ENCODE measurements at places on chromosomes 12 and 14. TPM values are rescaled to one million over a fixed set of nuclear protein-coding genes. Genes with fewer than 3 reads are reported as not detected.

MANSC4 gene
- total RNA-seq: not detected

LAG3 gene
- not detected for total RNA-seq

EIF2S3B gene
- 1.2 TPM for total RNA-seq

KRT75 gene
- 0.21 TPM for total RNA-seq

OAS1 gene
- 7.8 TPM for total RNA-seq

ESR2 gene
- 0.21 TPM for total RNA-seq

KRT73 gene
- not detected for total RNA-seq

FAM186B gene
- total RNA-seq: 0.82 TPM

KRT8 gene
- 42.0 TPM for total RNA-seq

BEST3 gene
- total RNA-seq: 72.2 TPM

KLRK1 gene
- total RNA-seq: 1.7 TPM

SRRM4 gene
- 0.31 TPM for total RNA-seq

GDF3 gene
- not detected for total RNA-seq

GRCh38 chr14:99724939-99725773 lies 41.1 kb downstream of the CYP46A1 start:
- no peak for DNase-seq

DNA sequence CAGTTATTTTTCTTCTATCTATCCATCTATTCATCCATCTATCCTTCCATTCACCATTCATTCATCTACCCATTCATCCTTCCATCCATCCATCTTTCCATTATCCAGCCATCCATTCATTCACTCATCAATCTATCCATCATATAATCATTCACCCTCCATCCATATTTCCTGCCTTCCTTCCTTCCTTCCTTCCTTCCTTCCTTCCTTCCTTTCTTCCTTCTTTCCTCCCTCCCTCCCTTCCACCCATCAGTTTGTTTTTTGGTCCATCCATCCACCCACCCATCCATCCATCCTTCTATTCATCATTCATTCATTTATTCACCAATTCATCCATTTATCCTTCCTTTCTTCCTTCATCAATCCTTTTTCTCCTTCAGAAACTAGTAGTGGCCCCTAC lies 34.3 kb upstream of the NOS1 start:
- no peak for DNase-seq

DNA sequence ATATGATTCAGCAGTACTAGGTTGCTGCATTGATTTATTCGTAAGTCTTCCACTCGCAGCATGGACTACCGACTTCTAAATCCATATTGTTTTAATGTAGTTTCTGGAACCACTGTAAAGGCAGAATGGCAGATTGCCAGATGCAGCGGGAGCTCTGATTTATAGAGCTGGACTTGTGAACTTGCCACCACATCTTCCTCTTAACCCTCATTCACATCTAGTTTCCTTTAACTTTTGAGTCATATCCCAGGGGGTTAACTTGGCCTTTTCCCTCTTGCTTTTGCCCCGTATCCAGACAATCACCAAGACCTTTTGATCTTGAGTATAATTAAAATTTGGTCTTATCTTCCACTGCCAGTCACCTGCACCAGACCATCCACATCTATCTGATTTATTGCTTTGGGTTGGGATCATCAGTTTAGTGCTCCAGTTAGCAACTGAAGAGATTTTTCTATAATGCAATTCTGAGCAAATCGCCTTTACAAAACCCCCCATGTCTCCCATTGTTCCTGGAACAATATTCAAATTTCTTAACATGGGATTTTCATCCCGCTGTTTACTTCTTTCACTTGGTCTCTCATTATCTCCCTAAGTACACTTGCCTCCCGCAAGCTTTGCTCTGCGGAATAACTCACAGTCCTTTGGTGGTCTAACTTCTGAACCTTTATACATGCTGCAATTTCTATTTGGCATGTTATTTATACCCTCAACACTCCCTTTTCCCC lies 130.5 kb downstream of the ACSS3 start:
- no peak for DNase-seq

- DNase-seq: no peak
Observed at GRCh38 chr12:40733871-40734270, 41.6 kb downstream of the CNTN1 start.

DNA sequence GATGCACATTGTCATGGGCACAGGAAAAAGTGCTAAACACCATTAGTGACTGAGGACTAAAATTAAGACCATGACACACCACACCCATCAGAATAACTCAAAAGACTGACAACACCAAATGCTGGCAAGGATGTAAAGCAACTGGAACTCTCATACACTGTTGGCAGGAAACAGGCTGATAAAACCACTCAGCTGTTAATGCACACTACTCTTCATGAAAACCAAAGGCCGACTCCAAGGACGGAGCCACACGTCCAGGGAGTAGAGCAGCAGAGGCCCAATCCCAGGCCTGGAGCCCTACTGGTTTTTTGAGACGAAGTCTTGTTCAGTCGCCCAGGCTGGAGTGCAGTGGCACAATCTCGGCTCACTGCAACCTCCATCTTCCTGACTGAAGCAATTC lies 6.4 kb downstream of the RAD52 start:
- DNase-seq: peak; percentile 92

- no peak for DNase-seq
Observed at GRCh38 chr12:47078733-47079467, 521 bp upstream of the PCED1B start.

GRCh38 chr12:126492181-126492580 lies 1426.9 kb downstream of the AACS start:
- no peak for DNase-seq

DNA sequence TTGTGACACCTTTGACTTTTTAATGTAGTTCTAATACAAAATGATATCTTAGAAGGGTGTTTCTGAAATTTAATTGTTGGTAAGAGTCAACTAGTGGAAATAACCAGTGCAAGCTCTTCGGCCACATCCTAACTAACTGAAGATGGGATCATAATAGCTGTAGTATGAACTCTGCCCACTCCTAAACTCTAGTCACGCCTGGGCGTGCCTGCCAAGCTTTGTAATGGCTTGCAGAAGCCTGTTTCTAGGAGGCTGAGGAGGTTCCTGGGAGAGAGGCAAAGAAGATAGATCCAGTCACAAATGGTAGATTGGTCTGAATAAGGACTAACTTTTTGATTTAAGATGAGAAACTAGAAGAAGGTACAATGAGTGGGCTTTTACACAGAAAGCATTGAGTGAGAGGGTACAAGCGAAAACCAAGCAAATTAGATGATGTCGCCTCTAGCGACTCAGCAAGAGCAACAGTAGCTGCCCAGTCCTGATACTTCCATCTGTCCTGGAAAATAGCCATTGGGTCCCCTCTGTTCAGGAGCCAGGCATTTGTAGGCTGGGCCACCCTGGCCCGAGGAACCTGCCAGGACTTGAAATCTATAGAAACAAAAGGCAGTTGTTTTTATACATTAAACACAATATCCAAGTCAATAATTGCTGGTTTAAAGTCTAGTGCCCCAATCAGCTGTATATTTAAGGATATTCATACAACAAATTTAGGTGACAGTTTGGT lies 148.8 kb downstream of the SLC38A4 start:
- no peak for DNase-seq

- no peak for DNase-seq
Observed at GRCh38 chr12:48997719-48998496, 1.3 kb downstream of the DDN start.

DNA sequence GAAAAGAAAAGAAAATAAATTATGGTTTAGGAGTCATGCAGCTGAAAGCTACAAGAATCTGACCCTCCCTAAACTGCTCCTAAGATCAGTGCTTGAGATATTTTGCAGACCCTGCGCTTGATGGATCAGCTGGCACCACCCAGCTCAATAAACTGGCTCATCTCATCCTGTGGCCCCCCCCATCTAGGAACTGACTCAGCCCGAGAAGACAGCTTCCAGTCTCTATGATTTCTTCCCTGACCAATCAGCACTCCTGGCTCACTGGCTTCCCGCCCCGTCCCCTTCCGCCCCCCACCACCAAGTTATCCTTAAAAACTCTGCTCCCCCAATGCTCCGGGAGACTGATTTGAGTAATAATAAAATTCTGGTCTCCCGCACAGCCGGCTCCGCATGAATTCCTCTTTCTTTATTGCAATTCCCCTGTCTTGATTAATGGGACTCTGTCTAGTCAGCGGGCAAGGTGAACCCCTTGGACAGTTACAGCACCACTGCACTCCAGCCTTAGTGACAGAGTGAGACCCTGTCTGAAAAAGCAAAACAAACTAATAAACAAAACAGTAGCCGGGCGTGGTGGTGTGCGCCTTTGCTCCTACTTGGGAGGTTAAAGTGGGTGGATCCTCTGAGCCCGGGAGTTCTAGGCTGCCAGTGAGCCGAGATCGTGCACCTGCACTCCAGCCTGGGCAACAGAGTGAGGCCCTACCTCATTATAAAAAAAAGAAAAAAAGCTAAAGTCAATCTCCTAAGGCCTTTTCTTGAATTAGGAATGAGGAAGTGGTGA lies 24.5 kb upstream of the SPTLC2 start:
- no peak for DNase-seq

- peak; percentile 35 for DNase-seq
Observed at GRCh38 chr12:105330931-105331804, 677 bp downstream of the C12orf75 start.

GRCh38 chr14:60514378-60514740 lies 5.4 kb downstream of the SIX6 start:
- DNase-seq: no peak

- DNase-seq: peak; percentile 74
Observed at GRCh38 chr12:121334513-121335343, 17.5 kb downstream of the ANAPC5 start.

DNA sequence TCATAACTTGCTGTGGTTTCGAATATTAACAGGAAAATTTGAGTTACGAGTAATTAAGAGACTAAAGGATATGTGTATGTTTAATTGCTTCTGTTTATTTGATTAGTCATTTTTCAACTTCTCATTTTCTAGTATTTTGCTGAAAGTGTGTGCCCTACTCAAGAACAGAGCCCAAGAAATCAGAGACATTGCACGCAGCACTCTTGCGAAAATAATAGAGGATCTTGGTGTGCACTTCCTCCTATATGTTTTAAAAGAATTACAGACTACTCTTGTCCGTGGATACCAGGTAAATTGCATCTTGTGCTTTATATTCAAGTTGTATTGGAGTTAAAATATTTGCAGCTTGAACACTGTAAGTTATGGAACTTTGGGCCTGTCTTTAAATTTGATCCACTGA lies 50.8 kb downstream of the ARL1 start:
- DNase-seq: no peak

GRCh38 chr12:9651265-9651729 lies 18.2 kb upstream of the CLEC2D start:
- no peak for DNase-seq

GRCh38 chr12:116759783-116760621 lies 21.9 kb downstream of the RNFT2 start:
- DNase-seq: peak; percentile 34

- DNase-seq: no peak
Observed at GRCh38 chr14:21184254-21184653, 28.4 kb upstream of the OR5AU1 start.

- peak; percentile 69 for DNase-seq
Observed at GRCh38 chr14:44657696-44658388, 150.8 kb upstream of the FSCB start.

DNA sequence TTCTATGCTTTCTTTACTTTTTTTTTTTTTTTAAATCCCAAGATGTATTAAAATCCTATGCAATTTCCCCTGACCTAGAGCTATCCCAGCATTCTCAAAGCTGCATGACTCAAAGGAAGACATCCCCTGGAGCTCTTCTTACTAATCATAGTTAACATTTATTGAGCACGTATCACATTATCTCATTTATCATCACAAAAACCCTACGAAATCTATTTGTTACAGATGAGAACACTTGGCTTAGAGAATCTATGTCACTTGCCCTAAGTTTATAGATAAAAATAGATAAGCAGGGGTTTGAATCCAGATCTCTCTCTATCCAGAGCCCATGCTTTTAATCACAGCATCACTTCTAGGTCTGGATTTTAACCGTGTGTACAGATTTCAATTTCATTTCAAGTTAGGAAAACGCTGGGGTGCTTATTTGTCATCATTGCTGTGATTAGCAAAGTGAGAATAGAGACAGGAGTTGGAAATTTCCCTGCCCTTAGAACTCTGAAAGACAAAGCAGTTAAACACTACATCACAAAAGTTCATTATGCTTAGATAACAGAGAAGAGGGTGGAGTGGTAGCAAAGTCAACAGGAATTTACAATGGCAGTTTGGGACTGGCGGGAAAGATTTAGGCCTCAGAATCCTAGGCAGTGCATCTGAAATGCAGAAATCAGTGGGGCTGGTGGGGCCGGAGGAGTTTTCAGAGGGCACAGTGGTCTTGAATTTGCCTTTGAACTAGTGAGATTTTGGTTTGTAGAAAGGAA lies 177.7 kb upstream of the FRMD6 start:
- no peak for DNase-seq

DNA sequence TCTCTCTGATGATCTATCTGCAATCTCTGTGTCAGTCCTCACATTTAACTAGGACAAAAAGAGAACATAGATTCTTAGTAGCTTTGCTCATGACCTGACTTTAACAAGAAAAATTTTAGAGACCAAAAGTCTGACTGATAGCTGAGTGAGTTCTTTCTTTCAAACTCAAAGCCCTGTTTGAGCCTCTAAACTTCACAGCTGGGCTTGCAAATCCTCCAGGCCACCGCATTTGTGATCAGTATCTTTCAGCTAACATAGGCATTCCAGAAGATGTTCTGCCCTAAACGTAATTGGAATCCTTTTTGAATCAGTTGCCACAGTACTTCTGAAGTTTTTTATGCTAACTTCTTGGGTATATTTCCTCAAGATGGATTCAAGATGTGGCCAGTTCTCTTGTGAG lies 459.0 kb downstream of the DPF3 start:
- DNase-seq: no peak

DNA sequence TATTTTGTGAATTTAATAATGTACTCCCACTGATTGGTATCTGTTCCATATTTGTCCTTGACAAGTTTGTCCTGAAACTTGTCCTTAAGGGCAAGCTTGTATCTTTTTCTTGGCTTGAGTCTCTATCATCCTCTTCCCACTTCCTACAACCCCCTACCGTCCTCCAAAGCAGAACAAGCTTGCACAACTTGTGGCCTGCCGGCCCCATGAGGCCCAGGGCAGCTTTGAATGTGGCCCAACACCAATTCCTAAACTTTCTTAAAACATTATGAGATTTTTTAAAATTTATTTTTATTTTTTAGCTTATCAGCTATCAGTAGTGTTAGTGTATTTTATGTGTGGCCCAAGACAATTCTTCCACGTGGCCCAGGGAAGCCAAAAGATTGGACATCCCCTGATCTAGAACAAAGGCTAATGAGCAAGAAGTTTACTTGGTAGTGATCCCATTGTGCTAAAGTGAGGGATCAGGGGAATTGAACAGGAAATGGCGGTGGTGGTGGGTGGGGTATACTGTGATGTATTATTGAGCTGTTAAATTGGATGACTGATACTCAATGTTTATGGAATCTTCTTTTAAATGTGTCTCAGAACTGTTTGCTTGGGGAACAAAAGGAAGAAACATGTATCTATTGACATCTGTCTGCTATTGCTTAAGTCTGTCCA lies 37.8 kb downstream of the TMX1 start:
- DNase-seq: no peak

All from tongue (tissue), 3 donors.